ENCODE measurements at places on chromosomes 5 and 9.

GRCh38 chr5:82796643-82797416 is 280.4 kb downstream of the TMEM167A start:
- no peak for DNase-seq

GRCh38 chr5:125227333-125228095 is 481.1 kb upstream of the ZNF608 start:
- no peak for DNase-seq

- DNase-seq = no peak
These were observed 263.5 kb downstream of the SPATA31D1 start for GRCh38 chr9:82252116-82252515.

- no peak for DNase-seq
These were observed 783.3 kb upstream of the SEMA6A start for GRCh38 chr5:117357886-117358285.

GRCh38 chr9:123339666-123340510 is 16.1 kb upstream of the CRB2 start:
- peak; percentile 76 for DNase-seq

GRCh38 chr9:117028103-117028858 is 341.2 kb downstream of the TRIM32 start:
- no peak for DNase-seq

- no peak for DNase-seq
These were observed 13.6 kb downstream of the NTNG2 start for GRCh38 chr9:132175431-132175830.

DNA sequence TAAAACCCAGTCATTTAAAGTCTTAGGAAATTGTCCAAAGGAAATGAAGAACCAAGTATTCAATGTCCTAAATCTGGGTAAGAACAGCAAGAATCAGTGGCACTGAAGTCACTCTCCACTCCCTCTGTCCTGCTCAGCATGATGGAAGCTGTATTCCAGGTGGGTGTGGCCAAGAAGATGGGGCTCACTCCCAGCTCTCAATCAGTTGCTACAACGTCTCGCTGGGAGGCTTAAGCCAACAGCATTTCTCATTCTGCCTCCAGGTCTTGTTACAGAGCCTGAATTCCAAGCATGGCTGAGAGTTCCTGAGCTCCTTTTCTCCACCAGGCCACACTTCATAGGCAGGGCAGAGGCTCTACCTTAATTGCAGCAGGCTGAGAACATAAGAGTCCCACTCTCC is 41.2 kb upstream of the TRIO start:
- no peak for DNase-seq

DNA sequence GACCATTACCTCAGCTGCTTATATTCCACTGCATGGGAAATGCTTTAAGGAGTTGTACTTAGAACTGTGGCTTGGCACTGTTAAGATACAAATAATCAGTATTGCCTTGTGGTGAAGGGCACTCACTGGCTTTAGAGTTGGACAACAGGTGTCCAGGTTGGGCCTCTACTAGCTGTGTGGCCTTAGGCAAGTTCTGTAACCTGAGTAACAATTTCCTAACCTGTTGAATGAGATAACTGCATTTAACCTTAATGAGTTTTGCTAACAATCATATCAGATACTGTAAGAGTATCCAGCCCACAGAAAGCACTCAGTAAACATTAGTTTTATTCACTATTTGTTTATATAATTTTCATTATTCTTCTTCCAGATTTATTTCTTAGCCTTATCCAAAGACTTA is 17.2 kb upstream of the HK3 start:
- no peak for DNase-seq

DNA sequence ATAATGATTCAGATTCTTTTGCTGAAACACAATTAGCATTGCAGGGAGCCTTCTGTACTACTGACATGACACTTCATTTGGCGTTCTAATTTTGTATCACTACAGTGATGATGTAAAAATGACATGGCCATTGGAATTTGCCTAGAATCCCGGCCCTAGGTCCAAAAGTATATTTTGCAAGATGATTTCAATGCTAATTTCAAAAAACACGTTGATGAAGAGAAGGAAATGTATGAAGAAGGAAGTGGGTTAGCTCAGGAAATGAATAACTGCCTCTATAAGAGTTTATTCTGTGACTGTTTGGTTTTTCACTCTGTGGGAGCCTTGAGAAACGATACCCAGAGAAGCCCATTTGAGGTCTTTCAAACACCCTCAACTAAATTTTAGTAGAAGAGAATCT is 59.3 kb downstream of the OSTF1 start:
- no peak for DNase-seq

DNA sequence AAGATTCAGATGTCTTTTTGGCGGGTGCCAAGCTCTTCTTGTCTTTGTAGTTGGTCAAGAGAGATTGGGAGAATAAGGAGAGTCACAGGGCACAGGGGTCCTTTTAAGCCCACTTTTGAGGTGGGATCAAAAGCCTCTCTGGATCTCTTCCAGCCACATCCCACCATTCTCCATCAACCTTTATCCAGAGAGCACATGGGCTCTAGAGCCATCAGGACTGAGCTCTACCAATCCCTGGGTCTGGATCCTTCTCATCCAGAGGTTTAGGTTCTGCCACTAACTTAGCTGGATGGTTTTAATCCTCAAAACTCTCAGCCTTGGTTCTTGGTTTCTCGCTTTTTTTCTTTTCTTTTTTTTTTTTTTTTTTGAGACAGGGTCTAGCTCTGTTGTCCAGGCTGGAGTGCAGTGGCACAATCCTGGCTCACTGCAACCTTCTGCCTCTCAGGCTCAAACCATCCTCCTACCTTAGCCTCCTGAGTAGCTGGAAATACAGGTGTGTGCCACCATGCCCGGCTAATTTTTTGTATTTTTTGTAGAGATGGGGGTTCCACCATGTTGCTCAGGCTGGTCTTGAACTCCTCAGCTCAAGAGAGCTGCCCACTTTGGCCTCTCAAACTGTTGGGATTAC is 44.6 kb upstream of the MATR3 start:
- DNase-seq = no peak

DNA sequence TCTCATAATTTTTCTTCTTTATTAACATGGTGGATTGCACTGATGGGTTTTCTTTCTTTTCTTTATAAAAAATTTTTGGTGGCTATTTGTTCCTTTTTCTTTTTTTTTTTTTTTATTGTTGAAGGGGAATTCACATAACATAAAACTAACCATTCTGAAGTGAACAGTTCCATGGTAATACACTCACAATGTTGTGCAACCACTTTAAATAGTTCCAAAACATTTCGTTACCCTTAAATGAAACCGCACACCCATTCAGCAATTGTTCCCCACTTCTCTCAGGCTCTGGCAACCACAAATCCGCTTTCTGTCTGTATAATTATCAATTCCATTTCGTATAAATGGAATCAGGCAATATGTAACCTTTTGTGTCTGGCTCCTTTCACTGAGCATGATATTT is 11.7 kb upstream of the SETX start:
- no peak for DNase-seq

DNA sequence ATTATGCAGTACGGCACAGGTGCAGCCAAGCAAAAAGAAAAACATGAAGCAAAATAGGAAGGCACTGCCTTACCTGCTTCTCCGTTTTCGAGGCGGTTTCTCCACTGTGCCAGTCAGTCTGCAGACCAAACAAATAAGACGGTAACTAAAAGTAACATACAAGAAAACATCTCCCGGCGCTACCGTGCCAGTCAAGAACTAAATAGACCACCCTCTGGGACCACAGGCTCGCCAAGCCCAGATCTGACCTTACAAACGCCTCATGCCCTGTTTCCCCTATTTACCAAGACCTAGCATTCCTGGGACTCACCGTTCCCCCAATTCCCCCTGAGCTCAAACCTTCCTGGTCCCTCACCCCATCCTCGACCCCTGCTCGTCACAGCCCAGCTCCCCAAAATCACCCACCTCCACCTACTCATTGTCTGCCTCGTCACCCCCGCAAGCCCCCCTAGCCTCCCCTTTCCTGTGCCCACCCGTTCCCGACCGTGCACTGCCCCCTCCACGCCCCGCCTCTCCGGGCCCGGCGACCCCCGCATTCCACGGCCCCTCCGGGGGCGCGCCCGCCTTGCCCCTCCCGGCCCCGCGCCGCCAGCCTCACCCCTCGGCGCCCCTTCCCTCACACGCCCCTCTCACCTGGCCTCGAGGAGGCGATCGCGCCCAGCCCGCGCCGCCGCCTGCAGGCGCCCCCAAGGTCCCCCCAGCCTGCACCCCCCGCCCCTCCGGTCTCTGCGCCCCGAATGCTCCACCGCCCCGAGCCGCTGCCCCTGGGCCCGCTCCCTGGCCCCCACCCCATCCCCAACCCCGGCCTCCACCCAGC is 560 bp downstream of the SCAI start:
- DNase-seq = peak; percentile 30

DNA sequence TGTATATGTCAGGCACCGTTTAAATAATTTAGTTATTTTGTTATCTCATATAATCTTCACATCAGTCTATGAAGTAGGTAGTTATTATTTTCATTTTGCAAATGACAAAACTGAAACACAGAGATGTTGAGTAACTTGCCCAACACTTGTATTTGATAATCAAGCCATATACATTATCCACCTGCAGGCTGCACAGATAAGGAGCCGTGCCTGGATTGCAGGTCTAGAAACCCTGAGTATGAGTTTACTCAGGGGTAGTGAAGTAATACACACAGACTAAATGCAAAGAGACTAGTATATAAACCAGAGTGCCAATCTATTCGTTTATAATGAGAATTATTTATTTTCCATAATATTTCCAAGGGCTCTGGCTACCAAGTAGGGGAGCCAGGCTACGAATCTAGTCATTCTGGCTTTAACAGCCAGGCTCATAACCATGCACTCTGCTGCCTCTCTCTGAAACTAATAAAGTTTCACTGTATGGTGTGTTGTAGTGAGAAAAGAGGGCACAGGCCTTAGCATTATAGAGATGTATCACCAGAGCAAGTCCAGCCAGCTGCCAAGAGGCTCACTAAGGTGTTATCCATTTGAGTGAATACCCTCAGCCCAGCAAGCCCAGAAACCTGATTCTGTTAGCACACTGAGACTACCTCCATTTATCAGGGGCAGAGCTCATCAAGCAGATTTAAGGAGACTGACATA is 4.5 kb downstream of the HEMGN start:
- no peak for DNase-seq

DNA sequence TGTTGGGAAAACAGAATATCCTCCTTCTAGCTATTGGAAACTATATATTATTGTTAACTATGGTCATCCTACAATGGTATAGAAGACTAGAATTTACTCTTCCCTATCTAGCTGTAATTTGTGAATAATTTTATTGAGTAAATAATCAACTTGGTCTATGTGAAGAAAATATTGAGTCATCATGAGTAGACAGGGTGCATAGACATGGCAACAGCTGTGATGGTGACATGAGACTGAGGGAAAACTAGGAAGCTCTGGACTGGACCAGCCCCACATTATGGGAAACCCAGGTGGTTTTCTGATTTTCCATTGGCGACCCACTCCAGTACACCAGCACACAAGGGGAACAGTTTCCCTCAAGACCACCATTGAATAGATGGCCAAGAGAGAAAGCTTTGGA is 95.0 kb downstream of the APBA1 start:
- no peak for DNase-seq

- DNase-seq = no peak
These were observed 214.2 kb downstream of the TRIM32 start for GRCh38 chr9:116901260-116901659.

GRCh38 chr9:93675336-93676150 is 99.2 kb downstream of the PHF2 start:
- DNase-seq = peak; percentile 11

DNA sequence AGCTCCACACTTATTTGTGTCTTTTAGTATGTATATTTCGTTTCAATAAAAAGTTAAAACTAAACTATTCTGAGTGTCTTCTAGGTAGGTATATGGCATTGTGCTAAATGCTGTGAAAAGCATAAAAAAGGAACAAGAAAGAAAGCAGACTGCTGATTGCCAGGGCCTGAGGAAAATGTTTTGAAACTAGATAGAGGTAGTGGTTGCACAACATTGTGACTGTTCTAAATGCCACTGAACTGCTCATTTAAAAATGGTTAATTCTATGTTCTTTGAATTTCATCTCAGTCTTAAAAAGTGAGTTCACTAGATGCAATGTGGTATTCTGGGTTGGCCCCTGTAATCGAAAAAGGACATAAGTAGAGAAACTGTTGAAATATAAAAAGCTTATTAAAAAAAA is 2.6 kb upstream of the ALAD start:
- no peak for DNase-seq

GRCh38 chr9:93690618-93691017 is 114.2 kb downstream of the PHF2 start:
- no peak for DNase-seq

- DNase-seq = no peak
These were observed 250.1 kb downstream of the GADD45G start for GRCh38 chr9:89854715-89855475.

DNA sequence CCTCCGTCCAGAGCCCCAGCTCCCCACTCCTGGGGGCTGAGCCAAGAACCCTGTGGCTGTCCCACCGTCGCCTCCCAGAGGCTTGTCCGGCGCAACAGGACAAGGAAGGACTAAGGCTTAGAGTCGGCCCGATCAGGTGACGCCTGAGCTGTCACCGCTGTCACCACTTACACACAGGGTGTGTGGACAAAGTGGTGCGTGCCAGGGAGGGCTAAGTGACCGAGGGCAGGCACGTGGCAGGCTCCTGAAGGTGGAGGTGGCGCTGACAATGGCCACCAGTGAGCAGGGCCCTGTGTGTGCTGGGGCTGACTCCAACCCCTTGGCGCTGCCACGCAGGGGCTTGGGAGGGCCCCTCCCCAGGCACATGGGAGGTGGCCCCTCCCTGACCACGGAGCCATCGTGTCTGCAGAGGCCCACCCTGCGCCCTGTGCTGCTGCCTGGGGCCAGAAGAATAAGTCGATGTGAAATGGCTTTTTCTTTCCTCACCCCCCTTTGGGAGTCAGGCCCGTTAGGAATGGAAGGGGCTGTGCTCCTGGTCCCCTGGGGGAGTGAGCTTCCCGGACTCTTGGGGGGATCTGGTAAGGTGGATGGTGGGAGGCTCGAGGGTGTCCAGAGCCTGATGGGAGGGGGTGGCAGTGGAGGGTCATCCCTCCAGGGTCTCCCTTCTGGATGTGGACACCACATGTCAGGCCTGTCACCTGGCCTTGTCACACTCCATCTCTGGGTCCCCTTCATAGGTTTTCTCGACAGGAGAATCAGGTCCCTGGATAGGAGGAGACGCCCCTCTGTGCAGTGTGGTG is 2.6 kb upstream of the GPSM1 start:
- no peak for DNase-seq

GRCh38 chr9:126624479-126624826 is 10.7 kb downstream of the LMX1B start:
- DNase-seq = no peak

DNA sequence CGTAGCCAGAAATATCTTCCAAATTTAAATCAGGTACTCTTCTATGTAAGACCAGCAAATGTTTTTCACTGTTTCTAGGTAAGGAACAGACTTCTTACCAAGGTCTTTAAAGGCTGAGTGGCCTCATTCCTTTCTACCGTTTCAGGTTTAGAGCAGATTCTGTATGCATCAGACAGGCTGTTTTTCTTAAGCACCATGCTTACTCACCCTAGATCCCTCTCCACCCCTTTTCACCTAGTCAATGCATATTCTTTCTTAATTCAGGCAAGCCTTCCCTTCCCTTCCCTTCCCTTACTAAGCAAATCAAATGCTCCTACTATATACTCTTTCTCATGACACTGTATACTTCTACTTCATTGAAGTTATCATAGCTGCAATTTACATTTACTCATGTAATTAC is 70.7 kb downstream of the RFX3 start:
- DNase-seq = no peak

- DNase-seq = no peak
These were observed 26.2 kb downstream of the RAD23B start for GRCh38 chr9:107309271-107309670.
